Cerebellar cortex (tissue), 1 donor: ENCODE measurements at places on chromosomes 3 and 15.

- no peak for DNase-seq
These were observed 45.9 kb downstream of the SUMF1 start for GRCh38 chr3:4421121-4421520.

DNA sequence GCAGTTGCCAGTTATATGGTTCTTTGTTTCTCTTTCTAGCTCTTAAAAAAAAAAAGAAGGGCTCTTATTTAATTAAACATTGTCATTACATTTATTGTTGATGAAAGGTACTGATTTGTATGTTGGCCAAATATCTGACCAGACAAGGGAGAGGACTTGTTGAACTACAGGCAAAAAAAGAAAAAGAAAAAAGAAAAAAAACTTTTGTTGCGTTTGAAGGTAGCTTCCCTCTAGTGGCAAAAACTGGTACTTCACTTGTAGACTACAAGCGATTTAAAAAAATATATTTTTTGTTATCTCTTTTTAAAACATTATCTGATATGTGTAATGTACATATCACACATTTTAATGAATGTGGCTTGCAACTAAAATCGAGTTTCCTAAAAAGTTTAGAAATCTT lies 280.6 kb downstream of the ROBO2 start:
- DNase-seq = no peak

GRCh38 chr3:15310491-15311370 lies 21.7 kb downstream of the SH3BP5 start:
- no peak for DNase-seq

GRCh38 chr15:33395846-33396245 lies 85.1 kb downstream of the RYR3 start:
- DNase-seq = no peak

DNA sequence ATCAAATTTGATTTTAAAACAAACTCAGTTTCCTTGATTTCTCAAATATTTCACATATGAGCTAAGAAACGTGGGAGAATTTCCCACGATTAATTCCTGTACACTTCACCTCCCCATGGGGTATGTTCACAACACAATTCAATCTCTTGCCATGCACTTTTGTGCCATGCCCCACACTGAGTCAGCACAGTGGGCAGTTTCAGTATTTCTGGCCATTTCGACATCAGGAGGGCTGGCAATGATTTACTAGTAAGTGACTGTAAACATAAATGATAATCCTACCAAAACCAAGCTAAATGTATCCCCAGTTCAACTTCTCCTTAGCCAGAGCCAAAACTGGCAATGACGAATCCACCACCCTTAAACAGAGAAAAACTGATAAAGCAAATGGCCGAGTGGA lies 293.6 kb downstream of the FGF12 start:
- DNase-seq = no peak
